ENCODE measurements at places on chromosomes 3 and 15.

- DNase-seq: no peak
These were observed 393.1 kb downstream of the PLOD2 start for GRCh38 chr3:145767909-145768308.

DNA sequence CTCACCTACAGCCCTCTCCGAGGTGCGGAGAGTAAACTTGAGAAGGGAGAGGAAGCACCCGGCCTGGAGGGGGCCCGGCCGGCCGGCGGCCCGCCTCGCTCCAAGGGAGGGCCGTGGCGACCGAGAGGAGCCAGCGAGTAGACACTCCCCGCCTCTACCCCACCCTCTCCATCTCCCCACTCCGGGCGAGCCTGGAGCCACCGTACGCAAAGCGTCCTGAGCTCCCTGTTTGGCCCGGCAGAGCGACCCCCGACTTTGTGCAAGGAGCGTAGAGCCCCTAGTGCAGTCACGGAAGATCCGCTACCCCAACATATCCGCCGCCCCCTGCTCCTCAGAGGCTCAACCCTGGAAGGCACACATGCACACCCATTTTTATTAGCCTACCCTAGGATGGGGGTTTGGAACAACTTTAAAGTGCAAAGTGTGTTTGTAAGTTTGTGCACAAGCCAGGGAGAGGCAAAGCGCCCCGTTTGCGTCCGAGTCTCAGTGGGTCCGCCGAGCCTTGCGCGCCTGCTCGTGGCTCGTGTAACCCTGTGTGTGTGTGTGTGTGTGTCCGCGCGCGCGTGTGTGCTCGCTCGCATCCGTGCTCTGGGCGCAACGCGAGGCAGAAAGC is 508 bp upstream of the SMAD6 start:
- no peak for DNase-seq

DNA sequence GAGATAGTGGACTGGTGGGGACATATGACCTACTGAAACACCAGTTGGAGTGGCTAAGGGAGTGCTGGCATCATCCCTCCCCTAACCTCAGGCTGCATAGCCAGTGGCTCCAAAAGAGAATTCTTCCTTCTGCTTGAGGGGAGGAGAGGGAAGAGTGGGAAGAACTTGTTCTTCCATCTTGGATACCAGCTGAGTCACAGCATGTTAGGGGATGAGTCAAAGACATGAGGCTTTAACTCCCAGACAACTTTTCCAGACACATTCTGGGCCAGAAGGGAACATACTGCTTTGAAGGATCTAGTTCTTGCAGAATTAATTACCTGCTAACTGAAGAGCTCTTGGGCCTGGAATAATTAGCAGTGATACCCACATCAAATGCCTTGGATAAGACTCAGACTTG is 36.8 kb upstream of the PEX5L start:
- DNase-seq: no peak

GRCh38 chr3:177150970-177151627 is 46.2 kb downstream of the TBL1XR1 start:
- DNase-seq: peak; percentile 79

Measured in NCI-H2029 treated with DMSO at 0.1 percent for 48 hours (cell line).